ENCODE measurements at places on chromosomes 2 and 18. TPM values are rescaled to one million over a fixed set of nuclear protein-coding genes. Genes with fewer than 3 reads are reported as not detected.

DNA sequence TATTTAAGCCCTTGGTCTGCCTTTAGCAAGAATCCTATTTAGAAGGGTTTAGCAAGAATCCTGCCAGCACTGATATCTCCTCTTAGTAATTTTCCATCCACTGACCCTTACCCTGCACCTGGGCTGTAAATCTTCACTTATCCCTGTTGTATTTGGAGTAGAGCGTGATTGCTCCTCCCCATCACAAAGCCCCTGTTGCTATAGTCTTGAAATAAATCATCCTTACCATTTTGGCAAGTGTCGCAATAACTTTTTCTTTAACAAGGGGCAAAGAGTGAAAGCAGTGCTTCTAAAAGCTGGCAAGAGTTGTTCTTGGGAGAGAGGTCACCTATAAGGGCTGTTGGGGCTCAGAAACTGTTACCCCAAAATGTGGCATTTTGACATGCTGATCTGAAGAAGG, 3.7 kb upstream of the SCTR start:
- H3K27ac ChIP-seq, result no peak overlapping the region
- no peaks in the 10 kb centered on the region for H3K27me3 ChIP-seq
- H3K4me1 ChIP-seq, result no peaks in the 10 kb centered on the region

The SNORC gene
- total RNA-seq, result 0.98 TPM

The MEP1B gene
- total RNA-seq, result not detected

The HDAC4 gene
- 100 TPM for total RNA-seq

DNA sequence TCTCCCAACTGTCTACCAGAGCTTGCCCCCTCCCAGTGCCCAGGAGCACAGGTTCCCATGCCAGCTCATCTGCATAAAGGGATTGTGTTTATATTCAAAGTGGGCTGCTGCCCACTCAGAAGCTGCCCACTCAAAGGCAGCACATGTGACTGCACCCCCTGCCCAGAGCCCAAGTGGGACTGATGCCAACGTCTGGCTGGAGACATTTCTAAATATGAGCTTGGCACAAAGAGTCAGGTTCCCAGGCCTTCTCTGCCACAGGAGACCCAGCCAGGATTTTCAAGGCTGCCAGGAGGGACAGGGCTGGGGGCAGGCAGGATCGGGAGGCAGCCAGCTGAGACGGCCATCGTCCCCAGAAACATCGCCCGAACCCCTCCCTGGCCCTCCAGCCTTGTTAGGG, 67.1 kb downstream of the ZBTB7C start:
- no peak overlapping the region for H3K4me3 ChIP-seq
- H3K27me3 ChIP-seq, result no peaks in the 10 kb centered on the region
- no peak for DNase-seq

The SNRNP27 gene
- 58.2 TPM for total RNA-seq

The TUBB8B gene
- not detected for total RNA-seq

GRCh38 chr2:179302764-179303571, 38.3 kb upstream of the SESTD1 start:
- DNase-seq, result peak; percentile 20
- H3K4me3 ChIP-seq, result no peak overlapping the region
- H3K4me1 ChIP-seq, result peaks cover 8% of the 10 kb centered on the region
- no peaks in the 10 kb centered on the region for H3K36me3 ChIP-seq
- H3K27me3 ChIP-seq, result no peaks in the 10 kb centered on the region

DNA sequence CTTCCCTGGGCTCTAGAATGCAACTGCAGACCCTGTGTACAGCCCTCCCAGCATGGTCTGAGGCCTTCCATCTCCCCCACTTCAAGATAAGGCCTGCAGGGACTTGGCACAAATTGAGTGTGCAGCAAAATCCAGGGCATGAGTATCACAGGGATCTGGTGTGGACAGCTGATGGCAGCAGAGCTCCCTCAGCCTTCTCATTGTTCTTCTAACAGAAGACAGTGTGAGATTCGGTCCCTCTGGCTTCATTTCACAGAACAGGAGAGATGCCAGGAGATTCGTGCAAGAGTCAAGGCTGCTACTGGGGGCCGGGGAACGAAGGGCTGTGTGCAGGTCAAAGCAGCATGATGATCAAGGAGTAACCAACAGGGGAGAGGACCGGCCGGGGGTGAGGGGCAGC, 85.8 kb downstream of the UXS1 start:
- DNase-seq, result peak; percentile 43
- no peak overlapping the region for H3K4me3 ChIP-seq
- H3K27ac ChIP-seq, result no peak overlapping the region
- no peaks in the 10 kb centered on the region for H3K4me1 ChIP-seq
- H3K27me3 ChIP-seq, result no peaks in the 10 kb centered on the region

DNA sequence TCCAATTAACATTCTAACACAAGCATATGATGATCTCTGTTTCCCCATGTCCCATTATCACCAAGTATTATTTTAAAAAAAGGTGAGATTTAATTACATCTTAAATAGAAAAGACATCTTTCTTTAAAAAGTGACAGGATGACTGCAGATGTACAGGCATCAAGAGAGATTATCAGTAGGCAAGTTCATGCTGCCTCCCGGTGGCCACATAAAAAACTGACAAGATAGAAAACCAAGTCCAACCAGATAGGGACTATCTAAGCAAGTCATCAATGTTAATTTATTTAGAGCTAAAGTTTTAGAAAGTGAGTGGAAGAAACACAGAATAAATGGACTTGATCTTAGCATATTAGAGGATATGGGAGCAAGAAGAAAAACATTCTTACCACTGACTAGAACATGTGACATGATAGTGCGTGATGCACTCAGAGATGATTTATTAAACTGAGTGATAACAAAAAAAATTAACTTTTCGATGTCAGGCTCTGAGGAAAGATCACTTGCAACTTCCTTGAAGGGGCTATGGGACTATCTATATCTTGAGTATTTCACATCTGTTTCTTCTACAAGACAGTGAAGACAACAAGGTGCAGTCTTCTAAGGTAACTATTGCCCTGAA, 5.4 kb upstream of the TDRD15 start:
- H3K4me3 ChIP-seq, result no peak overlapping the region
- no peaks in the 10 kb centered on the region for H3K4me1 ChIP-seq
- DNase-seq, result peak; percentile 10
- no peaks in the 10 kb centered on the region for H3K36me3 ChIP-seq
- H3K27ac ChIP-seq, result no peak overlapping the region

DNA sequence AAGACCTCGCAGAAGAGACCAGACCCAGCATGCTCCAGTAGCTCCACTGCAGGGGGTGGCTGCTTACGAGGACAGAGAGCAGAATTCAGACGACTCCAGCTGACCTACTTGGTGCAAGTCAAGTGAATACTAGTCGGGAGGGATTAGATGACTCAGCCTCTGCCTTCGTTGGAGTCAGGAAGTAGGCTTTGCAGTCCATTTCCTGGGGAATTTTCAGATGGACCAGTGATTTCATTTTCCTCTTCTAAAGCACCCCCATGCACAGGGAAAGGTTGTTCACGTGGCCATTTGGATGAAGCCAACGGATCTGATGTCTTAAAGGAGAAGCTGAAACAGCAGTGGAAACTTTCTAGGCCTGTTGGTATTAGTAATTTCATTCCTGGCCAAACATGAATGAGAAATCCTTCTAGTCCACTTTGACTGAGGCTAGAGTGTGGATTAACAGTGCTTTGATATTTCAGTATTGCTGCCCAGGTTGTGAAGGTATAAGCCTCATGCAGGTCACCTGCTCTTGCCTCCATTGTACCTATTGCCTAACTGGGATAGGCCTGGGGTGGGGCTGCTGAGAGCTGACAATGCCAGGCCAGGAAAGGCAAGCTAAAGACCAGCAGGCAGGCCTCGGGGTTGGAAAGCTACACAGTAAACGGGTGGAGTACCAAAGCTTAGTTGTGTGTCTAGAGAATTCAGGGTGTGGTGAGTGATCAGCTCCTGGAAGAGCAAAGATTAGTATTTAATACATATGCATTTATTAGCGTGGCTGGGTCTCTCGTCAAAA, 117.6 kb upstream of the FOSL2 start:
- no peak overlapping the region for H3K27ac ChIP-seq
- H3K27me3 ChIP-seq, result no peaks in the 10 kb centered on the region
- H3K4me1 ChIP-seq, result peaks cover 25% of the 10 kb centered on the region
- H3K36me3 ChIP-seq, result no peaks in the 10 kb centered on the region

The ABCB6 gene
- total RNA-seq, result 0.93 TPM

DNA sequence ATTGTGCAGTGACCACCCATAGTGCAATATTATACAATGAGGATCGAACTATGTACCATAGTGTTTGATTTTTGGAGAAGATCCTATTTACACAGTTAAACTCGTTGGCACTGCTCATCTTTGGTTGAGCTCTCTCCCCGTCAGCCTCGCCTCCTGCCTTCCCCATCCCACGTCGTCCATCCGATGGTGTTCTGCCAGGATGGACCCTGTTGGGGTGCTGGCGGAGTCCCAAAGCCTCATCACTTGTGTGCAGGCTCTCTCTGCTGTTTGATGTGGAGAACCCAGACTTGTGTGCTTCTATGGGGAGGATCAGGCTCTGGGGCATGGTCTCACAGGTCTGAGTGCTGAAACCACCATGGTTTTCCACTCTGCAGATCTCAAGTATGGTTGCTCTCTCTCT, 85.4 kb downstream of the ITGB1BP1 start:
- H3K27me3 ChIP-seq, result no peaks in the 10 kb centered on the region
- no peak overlapping the region for H3K27ac ChIP-seq
- H3K36me3 ChIP-seq, result no peaks in the 10 kb centered on the region

The PKDCC gene
- not detected for total RNA-seq

The CXCR1 gene
- total RNA-seq, result 9.1 TPM

DNA sequence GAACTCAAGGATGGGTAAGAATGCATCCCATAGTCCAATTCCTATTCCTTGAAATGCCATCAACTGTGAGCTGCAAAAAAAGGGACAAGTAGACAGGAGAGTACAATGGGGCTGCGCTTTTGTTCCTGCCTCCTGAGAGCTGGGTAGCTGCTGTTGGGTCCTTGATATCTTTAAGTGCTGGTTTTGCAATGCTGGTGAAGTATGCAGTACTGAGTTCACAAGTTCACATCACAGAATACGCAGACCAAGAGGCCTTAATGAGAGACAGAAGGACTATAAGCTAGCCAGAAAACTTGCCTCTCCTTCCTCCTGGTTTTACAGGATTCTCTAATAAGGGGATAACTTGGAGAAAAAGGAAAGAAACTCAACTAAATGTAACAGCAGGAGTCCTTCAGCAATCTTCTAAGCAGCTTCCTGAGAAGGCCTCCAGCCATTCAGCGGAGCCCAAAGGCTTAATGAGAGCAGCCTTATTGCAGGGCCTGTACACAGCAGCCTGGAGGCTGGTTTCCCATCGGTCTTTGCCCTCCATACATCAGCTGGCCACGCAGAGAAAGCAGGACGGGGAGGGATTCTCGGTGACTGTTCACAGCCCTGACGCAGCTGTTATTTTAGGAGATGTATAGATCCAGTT, 293.1 kb downstream of the CDCA7 start:
- no peaks in the 10 kb centered on the region for H3K27me3 ChIP-seq
- no peak overlapping the region for H3K27ac ChIP-seq
- H3K4me1 ChIP-seq, result no peaks in the 10 kb centered on the region
- no peaks in the 10 kb centered on the region for H3K36me3 ChIP-seq
- no peak overlapping the region for H3K4me3 ChIP-seq

GRCh38 chr2:18518116-18519111, 42.0 kb downstream of the RDH14 start:
- no peak for DNase-seq
- H3K27ac ChIP-seq, result no peak overlapping the region
- H3K36me3 ChIP-seq, result no peaks in the 10 kb centered on the region
- H3K4me3 ChIP-seq, result no peak overlapping the region
- H3K4me1 ChIP-seq, result no peaks in the 10 kb centered on the region
- no peaks in the 10 kb centered on the region for H3K27me3 ChIP-seq

DNA sequence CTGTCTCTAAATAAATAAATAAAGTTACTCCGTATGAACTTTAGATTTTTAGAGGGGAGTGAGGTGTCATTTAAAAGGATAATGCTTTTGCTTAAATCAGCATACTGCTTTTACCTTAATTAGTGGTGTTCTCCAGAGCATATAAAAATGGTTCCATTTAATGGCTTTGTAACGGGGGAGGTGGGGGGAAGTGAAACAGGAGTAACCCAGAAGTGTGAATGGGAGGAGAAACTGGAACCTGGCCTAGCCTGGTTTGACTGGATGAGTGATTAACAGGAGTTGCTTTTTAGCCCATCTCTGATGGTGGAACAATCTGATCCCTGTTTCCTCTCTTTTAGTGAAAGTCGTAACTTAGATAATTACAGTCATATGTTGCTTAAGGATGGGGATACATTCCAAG, 1.6 kb downstream of the CNDP2 start:
- H3K27me3 ChIP-seq, result no peaks in the 10 kb centered on the region
- H3K4me3 ChIP-seq, result no peak overlapping the region
- no peak for DNase-seq
- H3K4me1 ChIP-seq, result peaks cover 45% of the 10 kb centered on the region

DNA sequence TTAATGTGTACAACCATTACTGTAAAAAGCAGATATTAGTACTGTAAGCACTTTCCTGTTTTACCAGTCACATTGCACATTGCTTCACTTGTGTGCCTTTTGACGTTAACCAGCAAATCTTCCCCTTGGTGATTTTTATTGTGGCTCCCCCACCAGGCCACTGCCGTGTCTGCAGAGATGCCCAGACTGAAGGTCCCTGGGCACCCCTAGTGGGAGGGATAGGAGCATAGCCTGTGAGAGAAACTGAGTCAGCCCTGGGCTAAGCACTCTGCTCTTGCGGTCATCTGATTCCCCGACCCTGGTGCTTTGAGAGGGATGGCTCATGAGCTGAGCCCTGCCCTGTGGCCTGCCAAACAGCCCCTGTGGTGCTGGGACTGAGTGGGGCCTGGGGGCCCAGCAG, 73.4 kb downstream of the INPP4A start:
- peaks cover 25% of the 10 kb centered on the region for H3K36me3 ChIP-seq
- no peak overlapping the region for H3K4me3 ChIP-seq
- DNase-seq, result peak; percentile 80

The KIF3C gene
- total RNA-seq, result 4.4 TPM

- no peak for DNase-seq
- peaks cover 16% of the 10 kb centered on the region for H3K4me1 ChIP-seq
- no peaks in the 10 kb centered on the region for H3K27me3 ChIP-seq
- H3K4me3 ChIP-seq, result no peak overlapping the region
- no peaks in the 10 kb centered on the region for H3K36me3 ChIP-seq
Observed at GRCh38 chr18:62529597-62529996, 6.8 kb downstream of the ZCCHC2 start.

The TMEM200C gene
- total RNA-seq, result not detected

DNA sequence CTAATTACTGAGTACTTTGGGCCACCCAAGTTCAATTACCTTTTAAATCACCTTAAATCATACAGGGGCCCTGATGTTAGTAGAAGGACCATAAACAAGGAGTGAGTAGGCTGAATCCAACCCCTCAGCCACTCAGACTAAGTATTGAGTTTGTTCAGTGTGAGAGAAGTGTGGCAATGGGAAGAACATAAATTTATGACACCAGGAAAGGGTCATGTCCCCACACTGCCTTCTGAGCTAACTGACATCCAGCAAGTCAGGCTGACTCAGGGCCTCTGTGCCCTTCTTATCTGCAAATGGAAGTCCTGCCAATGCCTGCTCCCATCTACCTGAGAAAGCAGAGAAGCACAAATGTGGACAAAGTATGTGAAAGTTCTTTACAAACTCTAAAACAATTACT, 12.9 kb downstream of the PLEKHM3 start:
- DNase-seq, result no peak
- H3K36me3 ChIP-seq, result no peaks in the 10 kb centered on the region
- H3K4me1 ChIP-seq, result peaks cover 2% of the 10 kb centered on the region
- H3K27ac ChIP-seq, result no peak overlapping the region

The AQP12B gene
- not detected for total RNA-seq

The NETO1 gene
- not detected for total RNA-seq

The TLX2 gene
- 0.45 TPM for total RNA-seq

The TNFAIP6 gene
- 0.83 TPM for total RNA-seq

The RAB17 gene
- not detected for total RNA-seq
